ENCODE measurements at places on chromosomes 11 and 22.

GRCh38 chr11:214083-214482, 6.6 kb downstream of the RIC8A start:
- DNase-seq, result peak; percentile 6

DNA sequence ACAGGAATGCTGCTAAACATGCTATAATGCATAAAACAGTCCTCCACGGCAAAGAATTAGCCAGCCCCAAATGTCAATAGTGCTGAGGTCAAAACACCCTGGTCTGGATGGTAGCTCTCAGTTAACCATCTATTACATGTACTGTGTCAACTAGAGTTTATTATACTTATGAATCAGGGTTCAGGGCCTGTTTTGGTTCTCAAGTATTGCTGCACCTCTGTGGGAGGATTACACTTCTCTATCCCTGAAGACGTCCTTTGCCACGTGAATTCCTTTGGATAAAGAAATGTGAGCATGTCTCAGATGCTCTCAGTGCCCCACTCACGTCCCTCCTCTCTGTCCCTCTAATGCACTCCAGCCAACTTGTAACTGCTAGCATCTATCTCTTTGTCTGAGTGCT, 53.4 kb downstream of the SLC1A2 start:
- DNase-seq, result no peak

- no peak for DNase-seq
These were observed 38.8 kb downstream of the GNB1L start for GRCh38 chr22:19815823-19816290.

- no peak for DNase-seq
These were observed 40.4 kb downstream of the ARFGAP2 start for GRCh38 chr11:47136327-47136726.

DNA sequence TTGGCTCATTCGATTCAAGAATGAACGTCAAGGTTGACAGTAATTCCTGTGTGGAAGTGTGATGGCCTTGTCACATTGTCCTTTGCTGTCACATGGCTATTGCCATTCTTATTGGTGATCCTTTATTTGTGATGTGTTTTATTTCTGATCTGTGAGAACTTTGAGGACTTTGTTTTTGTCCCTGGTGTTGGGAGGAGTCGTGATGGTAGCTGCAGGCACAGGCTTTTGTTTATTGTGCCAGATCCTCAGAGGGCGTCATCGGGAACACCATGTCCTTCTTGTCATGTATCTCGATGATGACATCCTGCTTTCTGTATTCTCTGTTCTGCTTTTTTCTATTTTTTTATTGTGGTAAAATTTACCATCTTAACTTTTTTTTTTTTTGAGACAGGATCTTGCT, 5.6 kb downstream of the PICK1 start:
- no peak for DNase-seq

DNA sequence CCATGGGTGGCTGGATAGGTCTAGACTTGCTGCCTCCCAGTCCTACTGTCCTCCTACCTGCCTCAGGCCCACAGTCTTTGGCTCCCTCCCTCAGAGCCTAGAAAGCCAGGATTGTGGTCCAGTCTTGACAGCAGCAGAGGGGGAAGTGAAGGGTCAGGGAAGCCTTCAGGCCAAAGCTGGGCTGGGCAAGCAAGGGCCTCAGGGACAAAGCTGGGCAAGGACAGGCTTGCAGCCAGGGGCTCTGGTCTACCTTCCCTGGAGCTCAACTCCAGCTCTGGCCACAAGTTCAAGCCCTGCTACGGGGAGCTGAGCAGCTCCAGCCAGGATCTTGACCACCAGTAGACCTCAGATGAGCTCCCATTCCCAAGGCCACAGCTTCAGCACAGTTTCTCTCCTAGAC, 14.9 kb downstream of the LMO1 start:
- DNase-seq, result no peak

DNA sequence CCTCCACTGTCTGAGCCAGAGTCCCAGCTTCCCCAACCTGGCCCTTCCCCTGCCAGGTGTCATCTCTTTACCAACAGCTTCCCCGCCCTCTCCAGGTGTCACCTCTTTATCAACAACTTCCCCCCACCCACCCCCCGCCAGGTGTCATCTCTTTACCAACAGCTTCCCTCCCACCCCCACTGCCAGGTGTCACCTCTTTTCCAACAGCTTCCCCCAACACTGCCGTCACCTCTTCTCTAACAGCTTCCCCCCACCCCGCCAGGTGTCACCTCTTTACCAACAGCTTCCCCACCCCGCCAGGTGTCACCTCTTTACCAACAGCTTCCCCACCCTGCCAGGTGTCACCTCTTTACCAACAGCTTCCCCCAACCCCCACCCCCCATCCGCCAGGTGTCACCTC, 29.8 kb upstream of the TTLL12 start:
- peak; percentile 26 for DNase-seq

- no peak for DNase-seq
These were observed 1.8 kb upstream of the MYO7A start for GRCh38 chr11:77126156-77126775.

- no peak for DNase-seq
These were observed 42.6 kb downstream of the NEU3 start for GRCh38 chr11:75031224-75031753.

DNA sequence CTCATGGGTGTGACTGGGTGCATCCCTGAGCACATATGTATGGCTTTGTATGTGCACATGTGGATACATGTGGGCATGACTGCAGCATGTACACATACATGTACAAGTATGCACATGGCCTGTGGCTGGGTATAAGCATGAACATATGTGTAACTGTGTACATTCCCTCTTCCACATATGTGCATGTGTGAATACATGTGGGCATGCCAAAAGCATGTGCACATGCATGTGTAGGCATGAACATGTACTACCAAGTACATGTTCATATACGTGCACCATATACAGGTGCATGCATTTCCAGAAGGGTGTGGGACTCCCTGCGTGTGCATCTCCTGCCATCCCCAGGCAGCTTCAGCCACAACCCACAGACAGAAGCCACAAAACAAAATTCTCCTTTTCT, 208.2 kb downstream of the MN1 start:
- DNase-seq, result no peak

DNA sequence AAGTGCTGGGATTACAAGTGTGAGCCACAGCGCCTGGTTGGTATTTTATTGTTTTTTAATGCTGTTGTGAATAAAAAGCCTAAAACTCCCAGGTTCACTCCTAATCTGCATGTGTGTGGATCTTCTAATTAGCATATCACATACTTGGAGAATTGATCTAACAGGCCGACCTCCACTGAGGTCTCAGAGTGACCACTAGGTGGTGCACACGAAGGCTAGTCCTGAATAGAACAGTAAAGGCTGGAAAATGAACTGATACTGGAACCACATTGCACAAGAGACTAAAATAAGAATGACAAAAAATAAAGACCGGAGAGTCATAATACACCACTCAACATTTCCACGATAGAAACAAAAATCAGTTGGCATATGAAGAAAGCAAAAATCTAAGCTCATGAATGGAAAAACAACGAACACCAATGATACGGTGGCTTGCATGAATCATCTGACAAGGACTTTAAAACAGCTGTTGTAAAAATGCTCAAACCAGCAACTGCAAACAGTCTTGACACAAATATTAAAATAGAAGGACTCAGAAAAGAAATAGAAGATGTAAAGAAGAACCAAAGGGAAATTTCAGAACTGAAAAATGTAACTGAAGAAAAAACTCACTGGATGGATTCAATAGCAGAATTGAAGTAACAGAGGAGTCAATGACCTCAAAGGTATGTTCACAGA, 19.2 kb downstream of the PIM3 start:
- no peak for DNase-seq

GRCh38 chr11:64058494-64058893, 22.8 kb downstream of the FLRT1 start:
- DNase-seq, result peak; percentile 65

DNA sequence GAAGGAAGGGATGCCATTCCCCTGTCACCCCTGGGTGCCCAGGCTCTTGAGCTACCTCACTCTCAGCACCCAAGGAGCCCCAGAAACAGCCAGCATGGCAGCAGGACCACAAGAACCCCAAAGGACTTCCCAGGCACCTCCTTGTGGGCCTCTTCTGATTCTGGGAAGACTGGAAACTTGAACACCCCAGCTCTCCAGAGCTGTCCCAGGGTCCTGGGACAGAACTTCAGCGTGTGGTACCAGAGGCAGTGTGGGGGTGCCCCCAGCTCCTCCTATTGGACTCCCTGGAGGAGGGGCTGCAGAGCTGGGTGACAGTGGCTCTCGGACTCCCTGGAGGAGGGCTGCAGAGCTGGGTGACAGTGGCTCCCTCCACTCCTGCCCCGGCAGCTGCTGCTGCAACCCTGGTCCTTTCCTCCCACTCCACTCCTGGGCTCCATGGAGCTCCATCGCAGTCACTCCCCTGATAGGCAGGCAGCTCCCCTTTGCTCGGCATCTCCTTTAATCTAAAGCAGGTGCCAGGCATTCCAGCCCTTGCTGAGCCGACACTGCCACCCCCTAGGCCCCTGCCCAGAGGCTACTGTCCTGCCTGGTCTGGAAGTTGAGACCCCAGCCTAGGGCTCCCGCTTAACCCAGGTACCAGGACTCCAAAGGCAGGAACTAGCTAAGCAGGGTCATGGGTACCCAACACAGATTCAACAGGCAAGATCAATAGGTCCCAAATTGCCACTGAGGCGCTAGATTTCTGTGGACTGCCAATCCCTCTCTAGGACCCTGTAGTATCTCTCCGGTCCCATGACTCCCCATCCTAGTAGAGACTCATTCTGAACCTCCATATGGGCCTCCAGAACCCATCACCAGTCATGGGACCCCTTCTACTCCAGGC, 2.7 kb downstream of the BCL9L start:
- no peak for DNase-seq

- DNase-seq, result no peak
These were observed 1655.2 kb downstream of the LRRC4C start for GRCh38 chr11:39804271-39804670.

DNA sequence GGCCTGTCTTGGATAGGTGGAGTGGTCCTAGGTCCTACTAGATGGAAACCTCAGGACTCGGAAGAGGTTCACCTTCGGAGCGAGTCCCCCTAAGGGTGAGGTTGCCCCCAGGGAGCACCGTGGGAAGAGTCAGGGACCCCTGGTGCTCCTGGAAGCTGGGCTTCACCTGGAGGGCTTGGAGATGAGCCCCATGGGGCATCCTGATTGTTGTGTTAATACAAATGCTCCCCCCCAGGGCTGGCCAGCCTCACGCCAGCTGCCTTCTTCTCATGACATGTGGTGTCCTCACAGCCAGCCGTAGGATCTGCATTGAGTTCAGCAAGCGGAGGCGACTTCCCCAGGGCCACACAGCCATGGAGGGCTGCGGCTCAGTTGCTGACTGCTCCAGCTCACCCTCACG, 1487.5 kb downstream of the BRD1 start:
- DNase-seq, result no peak

GRCh38 chr11:71490044-71490730, 36.9 kb upstream of the KRTAP5-7 start:
- no peak for DNase-seq

DNA sequence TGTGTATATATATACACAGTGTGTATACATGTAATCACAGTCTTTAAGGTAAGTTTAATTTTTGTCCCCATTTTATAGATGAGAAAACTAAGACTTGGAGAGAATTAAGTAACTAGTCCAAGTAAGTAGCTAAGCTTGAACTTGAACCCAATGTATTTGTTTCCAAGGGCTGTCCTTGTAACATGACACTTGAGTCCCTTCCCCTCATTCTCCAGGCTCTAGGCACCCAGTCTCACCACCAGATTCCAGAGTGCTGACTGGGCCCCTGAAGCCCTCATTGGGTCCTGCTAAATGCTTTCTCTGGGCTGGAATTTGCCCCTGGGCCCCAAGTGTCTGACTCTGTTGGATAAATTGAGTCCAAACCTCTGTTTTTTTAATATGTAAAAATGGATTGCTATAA, 45.5 kb downstream of the ADM start:
- no peak for DNase-seq

DNA sequence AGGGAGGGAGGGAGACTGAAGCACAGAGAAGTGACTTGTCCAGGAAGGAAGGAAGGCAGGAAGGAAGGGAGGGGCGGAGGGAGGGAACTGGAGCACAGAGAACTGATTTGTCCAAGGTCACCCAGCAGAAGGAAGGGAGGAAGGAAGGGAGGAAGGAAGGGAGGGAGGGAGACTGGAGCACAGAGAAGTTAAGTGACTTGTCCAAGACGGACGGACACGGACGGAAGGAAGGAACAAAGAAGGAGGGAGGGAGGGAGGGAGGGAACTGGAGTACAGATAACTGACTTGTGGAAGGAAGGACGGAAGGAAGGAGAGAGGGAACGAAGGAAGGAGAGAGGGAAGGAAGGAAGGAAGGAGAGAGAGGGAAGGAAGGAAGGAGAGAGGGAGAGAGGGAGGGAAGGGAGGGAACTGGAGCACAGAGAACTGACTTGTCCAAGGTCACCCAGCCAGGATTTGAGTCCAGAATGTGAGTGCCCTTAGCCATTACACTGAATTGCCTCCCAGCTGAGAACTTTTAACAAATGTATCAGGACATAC, 1.5 kb downstream of the SLC35F2 start:
- DNase-seq, result no peak

DNA sequence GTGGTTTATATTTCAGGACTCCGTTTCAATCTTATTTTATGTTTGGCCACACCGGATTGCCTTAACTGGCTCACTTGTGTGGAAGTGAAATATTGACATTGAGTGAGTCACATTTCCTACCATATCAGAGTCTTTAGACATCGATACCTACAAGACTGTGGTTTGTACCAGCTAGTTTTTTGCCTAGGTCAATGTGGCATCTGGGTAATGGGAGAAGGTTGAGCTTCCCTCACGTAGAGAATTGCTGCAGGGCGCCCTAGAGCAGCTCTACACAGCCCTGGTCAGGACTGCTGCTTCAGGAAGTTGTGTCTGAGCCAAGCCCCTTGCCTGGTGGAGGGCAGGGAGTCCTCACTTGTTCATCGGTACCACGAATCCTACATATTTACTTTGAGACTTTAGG, 1.6 kb downstream of the GRAMD1B start:
- DNase-seq, result no peak
